Central memory CD8-positive, alpha-beta T cell (primary cell): ENCODE measurements at places on chromosomes 3 and 15.

- no peak for DNase-seq
Observed at GRCh38 chr15:56988219-56988618, 69.8 kb downstream of the TCF12 start.

- DNase-seq = no peak
Observed at GRCh38 chr3:111081008-111081545, 9.5 kb downstream of the NECTIN3 start.

- no peak for DNase-seq
Observed at GRCh38 chr3:88912294-88912877, 195.0 kb upstream of the EPHA3 start.

- no peak for DNase-seq
Observed at GRCh38 chr3:39156421-39156820, 3.0 kb upstream of the CSRNP1 start.

GRCh38 chr3:9945358-9945757, 6.8 kb downstream of the PRRT3 start:
- DNase-seq = no peak

DNA sequence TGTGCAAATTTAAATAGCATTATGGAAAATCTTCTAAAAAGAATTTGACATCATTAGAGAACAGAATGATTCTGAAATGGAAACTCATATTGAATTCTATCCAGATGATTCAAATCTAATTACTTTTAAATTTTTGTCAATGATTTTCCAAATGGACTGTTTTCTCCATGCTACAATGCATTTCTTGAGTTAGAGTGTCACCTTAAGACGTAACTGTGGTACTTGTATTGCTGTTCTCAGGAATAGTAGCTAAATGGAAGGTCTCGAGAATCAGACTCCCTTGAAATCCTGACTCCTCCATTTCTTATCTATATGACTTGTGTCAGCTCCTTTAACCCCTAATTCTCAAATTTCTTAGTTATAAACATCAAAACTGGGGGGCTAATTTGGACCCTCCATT, 102.3 kb downstream of the P2RY1 start:
- DNase-seq = no peak

DNA sequence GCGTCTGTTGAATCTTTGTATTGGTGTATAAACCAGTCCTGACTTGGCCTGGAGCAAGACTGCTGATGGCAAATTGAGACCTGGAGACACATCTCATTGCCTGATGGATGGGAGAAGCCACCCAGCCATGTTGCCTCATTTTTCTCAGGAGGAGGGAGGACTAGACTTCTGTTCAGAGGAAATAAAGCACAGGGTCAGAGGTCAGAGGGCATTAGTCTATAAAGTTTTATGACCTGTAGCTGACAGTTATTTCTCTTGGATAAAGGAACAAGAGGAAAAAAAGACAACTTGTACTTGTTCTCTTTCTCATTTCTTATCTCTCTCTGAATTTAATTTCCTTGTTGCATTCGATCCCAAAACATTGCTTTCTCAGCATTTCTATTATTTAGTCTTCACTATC, 775.9 kb downstream of the SQOR start:
- no peak for DNase-seq

GRCh38 chr15:29825227-29825626, 3.0 kb upstream of the TJP1 start:
- DNase-seq = no peak

GRCh38 chr3:122824465-122825381, 29.9 kb downstream of the SLC49A4 start:
- DNase-seq = no peak

DNA sequence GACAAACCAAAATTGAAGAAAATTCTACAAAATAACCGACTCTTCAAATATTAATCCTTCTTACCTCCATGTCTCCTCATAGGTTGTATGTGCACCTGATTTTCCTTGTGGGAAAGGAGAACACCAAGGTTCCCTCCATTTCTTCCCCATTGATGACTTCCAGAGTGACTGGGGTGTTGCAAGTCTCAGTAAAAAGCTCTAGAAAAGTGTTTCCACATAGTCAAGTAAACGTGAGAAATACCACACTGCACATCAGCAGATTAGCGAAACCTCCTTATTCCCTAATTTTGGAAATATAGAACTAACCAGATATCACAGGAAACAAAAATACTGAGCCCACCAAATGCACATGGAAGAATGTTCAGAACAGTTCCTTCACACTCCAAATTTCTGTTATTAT, 4.9 kb upstream of the RPN1 start:
- no peak for DNase-seq

- no peak for DNase-seq
Observed at GRCh38 chr3:10666621-10667020, 149.4 kb upstream of the SLC6A11 start.

GRCh38 chr15:40325700-40326099, 2.2 kb downstream of the INAFM2 start:
- DNase-seq = no peak

GRCh38 chr3:149247929-149248691, 26.5 kb upstream of the CP start:
- DNase-seq = no peak

- no peak for DNase-seq
Observed at GRCh38 chr3:126136428-126137220, 43.8 kb downstream of the ALDH1L1 start.

- no peak for DNase-seq
Observed at GRCh38 chr3:150544041-150544440, 2.3 kb downstream of the SERP1 start.

- no peak for DNase-seq
Observed at GRCh38 chr3:63855333-63855940, 8.2 kb downstream of the THOC7 start.

DNA sequence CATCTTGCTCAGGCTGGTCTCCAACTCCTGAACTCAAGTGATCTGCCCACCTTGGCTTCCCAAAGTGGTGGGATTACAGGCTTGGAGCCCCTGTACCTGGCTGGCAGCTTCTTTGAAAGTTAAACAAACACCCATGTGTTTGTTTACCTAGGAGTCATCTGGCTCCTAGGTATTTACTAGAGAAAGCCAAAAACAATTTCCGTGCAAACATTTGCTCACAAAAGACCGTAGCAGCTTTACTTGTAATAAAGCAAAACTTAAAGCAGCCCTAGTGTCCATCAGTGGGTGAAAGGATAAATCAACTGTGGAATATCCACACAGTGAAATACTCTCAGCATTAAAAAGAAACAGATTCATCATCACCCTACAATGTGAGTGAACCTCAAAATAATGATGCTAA, 29.4 kb upstream of the XCR1 start:
- no peak for DNase-seq

- DNase-seq = peak; percentile 15
Observed at GRCh38 chr15:80695911-80696661, 976 bp downstream of the ABHD17C start.

DNA sequence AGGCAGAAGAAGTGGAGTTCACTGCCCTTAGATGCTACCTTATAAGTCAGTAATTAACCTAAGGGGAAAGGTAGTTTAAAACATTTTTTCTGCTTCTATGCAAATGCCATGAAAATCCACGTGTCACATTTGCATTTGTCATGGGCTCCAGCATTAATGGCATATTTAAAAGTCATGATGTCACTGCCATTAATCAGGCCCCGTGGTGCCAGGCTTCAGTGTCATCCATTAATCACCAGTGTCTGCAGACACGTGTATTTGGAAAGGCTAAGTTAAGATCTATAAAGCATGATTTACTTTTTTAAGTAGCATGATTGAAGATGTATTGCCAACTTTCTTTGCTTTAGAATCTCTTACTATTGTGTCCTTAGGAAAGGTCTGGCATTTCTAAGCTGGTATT, 857.8 kb downstream of the TUSC7 start:
- DNase-seq = no peak

- no peak for DNase-seq
Observed at GRCh38 chr3:187929112-187929816, 184.0 kb upstream of the BCL6 start.

DNA sequence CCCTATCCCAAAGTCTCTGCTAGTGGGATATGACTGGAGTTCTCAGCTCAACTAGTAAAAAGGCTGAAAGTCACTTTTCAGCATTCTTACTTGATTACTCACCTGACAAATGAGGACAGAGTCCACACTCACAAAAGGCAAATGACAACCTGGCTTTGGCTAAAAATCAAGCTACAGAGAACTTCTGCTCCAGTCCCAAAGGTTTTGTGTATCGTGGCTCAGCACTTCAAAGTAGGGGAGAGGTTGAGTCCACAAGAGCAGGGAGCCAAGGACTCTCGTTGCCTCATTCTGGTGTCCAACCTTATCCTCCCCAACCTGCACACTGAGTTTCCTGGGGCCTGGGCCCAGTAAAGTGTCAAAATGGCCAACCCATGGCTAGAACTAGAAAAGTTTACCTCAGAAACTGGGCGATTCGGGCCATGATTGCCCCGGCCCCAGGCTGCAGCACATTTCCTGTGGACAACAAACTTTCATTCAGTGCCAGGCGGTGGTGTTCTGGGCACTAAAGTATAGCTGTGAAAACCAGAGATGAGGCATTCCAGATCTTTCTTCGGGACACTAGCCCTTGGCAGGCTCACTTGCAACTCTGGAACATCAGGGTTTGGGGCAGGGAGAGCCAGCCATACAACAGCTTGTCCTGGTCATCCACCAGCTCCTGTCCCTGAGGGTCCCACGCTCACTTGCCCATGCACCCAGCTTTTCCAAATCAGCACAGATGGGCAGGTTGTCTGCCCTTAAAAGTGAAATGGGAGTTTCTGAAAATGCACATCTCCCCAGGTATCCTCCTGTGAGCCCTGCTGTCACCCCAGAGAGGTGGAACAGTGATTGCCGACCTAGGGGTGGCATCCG, 3.1 kb downstream of the ACAA1 start:
- no peak for DNase-seq

- DNase-seq = no peak
Observed at GRCh38 chr3:10475983-10476382, 29.4 kb downstream of the ATP2B2 start.

GRCh38 chr3:170233530-170233929, 11.3 kb downstream of the PRKCI start:
- no peak for DNase-seq

DNA sequence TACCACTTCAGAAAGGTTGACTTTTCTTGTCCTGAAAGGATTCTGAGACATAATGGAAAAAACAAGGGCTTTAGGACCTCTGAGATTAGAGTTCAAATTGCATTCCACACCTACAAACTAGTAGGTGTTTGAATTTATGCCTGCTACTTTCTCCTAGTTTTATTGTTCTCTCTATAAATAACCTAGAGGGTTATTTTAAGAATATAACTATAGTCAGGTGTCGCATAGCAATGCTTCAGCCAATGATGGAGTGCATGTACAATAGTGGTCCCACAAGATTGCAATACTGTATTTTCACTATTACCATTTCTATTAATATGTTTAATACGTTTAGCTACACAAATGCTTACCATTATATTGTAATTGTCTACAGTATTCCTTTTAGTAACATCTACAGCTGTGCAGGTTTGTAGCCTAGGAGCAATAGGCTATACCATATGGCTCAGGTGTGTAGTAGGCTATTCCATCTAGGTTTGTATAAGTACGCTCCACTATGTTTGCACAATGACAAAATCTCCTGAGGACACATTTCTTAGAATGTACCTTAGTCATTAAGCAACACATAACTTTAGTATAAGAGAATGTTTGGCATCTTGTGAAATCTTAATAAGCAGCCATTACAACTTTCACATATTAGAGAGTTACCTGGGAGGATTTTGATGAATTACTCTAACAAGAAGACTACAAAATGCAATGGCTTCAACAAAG, 1352.5 kb downstream of the ZPLD1 start:
- DNase-seq = no peak

DNA sequence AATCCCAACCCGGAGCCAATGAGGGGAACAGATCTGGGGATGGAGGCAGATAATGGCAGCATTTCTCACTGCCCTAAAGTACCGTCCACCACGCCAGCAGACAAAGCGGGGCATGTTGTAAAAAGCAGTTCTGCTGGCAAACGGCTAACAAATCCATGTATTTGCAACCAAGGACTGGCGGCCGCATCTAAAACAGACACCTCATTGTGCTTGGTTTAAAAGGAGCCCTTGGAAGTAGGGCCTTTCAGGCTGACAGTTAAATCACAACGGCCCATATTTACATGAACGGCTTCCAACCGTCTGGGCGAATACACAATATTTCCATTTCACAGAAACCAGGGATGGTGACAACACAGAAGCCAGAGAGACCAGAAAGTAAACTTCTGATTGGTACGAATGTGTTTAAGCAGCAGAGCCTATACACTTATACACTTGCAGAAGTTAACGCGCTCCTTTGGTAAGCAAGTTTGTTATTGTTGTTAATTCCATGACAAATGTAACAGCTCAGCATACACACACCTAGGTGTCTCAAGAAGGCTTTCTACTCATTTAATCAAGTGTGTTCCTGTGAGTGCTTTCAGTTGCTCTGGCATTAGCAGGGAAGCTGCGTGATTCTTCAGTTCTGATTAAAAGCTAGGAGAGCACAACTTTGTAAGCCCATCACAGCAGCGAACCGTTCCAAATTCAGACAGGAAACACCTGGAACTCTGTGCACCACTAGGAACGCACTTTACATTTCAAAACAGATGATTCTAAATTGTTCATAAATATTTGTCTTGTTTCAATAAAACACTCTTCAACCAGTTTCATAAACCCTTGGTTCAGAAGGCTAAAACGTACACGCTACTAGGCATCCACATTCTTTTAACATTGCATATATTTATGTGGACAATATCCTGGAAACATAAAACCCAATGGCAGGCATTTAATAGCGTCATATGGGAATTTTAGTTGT, 112.9 kb downstream of the PDZRN3 start:
- no peak for DNase-seq

DNA sequence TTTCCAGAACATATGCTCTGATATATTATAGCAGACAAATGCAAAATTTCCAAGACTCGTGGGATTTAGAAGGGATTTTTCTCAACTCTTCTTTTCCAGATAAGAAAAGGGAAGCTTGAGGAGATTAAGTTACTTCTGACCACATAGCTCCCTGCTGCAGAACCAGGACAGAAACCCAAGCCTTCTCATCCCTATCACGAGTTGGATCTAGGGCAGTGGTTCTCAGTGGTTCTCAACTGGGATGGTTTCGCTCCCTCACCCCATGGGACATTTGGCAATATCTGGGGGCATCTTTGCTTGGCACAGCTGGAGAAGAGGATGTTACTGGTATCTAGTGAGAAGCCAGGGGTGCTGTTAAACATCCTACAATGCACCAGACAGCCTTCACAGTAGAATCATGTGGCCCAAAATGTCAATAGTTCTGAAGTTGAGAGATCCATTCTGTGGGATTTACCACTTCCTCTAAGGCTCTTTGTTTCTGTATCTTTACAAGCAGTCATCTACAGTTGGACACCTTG, 64.2 kb downstream of the LIPC start:
- DNase-seq = no peak

DNA sequence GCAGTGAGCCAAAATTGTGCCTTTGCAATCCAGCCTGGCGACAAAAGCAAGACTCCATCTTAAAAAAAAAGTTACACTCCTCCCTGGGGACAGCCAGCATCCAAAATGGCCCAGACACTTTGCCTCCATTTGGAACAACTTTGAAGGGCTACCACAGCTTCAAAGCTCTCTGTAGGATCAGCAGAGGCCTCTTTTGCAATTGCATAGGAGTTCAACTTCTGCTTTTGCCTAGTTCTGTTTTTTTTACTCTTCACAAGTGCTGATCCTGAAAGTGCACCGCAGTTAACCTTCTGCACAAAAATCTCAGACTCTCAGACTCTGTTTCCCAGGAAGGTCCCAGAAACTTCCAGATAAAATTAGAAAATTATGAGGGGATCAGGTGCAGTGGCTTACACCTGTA, 25.2 kb upstream of the SLC4A7 start:
- no peak for DNase-seq
